Stimulated activated CD4-positive, alpha-beta T cell treated with anti-CD3 and anti-CD28 coated beads, Interleukin-1b, Interleukin-23, amount 100 ng/mL, for 24 hours (primary cell): ENCODE measurements at places on chromosomes 12 and 14.

- no peak for DNase-seq
Observed at GRCh38 chr12:26768611-26769603, 64.1 kb downstream of the ITPR2 start.

- no peak for DNase-seq
Observed at GRCh38 chr12:11623382-11623781, 26.1 kb upstream of the ETV6 start.

- DNase-seq: no peak
Observed at GRCh38 chr12:32478858-32479725, 79.7 kb downstream of the FGD4 start.

- no peak for DNase-seq
Observed at GRCh38 chr14:88270776-88271175, 52.3 kb downstream of the KCNK10 start.

GRCh38 chr12:46831335-46832129 lies 5.7 kb upstream of the SLC38A4 start:
- no peak for DNase-seq

DNA sequence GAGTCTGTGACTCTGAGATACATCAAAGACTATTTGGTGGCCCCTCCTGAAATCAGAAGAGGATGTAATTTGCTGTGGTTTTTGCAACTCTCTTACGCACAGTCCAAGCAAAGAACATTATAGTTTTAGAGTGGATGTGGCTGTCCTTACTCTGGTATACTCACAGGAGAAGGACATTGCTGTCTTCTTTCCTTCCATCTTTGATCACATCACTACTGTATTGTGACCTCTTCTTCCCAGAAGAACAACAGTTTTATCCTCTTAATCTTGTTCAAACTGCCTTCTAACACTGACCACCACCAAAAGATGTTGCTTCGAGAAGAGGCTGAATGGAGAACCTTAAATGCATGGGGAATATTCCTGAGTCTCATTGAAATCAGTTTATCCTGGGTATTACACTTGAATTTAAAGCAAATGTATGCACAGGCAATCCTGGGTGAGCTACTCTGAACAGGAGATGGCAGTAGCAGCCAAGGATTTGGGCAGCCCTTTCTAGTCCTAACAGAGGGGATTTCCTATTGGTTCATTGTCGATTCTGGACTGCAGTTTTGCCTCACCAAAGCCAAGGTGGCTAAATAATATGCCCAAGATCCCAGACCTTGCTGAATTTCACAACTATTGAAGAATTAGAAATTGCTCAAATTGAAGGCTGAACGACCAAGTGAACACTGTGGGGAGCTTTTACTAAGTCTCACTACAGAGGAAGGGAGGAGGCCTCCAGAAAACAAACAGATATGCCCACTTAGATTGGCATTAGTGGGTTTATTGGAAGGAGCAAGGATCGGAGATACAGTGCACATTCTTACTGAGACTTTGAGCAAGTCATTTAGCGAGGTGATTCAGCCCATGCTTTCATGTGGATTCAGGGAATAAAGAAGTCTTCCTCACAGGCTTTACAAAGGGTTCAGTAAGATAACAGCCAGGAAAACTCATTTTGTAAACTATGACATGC lies 282.8 kb downstream of the PAWR start:
- DNase-seq: no peak
